ENCODE measurements at places on chromosomes 13 and 19.

DNA sequence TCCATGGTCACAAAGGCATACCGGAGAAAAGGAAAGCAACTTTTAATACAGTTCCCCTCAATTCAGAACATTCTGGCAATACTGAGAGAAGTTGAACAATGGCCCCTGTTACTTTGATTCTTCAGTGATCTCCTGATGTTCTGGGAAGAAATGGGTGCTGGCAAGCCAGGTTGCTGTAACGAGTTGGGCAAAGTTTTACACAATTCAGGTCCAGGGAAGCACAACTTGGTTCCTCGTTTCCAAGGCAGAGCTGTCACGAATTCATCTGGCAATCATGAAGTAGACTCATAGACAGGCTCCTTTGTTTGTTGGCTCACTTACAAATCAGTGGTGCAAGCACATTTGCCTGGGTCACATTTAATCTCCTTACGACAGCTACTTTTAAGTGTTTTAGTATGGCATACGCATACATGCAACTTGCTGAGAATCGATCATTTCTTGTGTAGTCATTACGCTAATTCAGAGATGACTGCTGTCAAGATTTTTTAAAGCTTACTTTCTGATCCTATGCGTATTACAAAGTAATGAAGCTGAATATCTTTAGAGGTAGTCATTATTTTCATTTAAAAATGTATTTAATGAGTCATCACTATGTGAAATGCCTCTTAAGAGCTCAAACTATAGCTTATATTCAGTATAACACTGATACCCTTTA lies 174.7 kb downstream of the GPC5 start:
- DNase-seq, result peak; percentile 8

DNA sequence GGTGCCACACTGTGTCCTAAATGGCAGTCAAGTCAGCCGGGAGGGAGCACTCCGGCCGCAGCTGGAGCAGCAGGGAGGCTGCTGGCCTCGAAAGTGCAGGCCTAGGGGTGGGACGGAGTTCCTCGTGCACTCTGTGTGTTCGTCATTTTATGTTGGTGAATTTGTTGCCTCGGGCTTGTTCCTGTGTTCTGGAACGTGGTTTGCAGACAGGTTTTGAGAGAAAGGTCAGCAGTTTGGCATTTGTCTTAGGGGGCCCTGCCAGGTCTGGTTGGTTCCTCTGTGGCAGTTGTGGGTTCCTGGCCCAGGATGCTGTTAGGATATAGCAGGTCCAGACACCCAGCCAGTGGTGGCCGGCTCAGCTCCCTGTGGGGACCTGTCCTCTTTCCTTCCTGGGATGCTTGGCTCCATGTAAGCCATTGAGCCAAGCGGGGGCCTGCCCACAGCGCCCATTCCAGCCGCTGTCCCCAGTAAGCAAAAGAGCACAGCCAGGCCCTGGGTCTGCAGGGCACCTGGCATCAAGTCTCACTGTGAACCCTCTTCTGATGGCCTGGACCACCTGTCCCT lies 30.0 kb downstream of the MPHOSPH8 start:
- DNase-seq, result no peak

DNA sequence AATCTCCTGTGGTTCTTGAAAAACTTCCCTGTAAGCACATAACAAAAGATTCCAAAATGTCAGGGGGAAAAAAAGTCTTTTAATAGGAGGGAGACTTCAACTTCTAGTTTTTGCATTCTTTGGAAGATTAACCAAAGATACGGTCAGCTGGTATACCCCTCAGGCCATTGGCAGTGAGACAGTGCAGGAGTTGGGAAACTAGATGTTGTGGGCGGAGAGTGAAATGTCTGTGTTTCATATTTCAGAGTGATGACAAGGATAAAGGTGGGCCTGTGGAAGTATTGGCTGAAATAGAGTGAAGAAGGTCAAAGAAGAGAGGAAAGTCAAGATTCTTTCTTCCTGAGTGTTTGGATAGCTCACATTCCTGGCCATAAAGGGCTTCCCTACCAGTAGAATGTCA lies 40.8 kb downstream of the CYP2B6 start:
- DNase-seq, result peak; percentile 79

DNA sequence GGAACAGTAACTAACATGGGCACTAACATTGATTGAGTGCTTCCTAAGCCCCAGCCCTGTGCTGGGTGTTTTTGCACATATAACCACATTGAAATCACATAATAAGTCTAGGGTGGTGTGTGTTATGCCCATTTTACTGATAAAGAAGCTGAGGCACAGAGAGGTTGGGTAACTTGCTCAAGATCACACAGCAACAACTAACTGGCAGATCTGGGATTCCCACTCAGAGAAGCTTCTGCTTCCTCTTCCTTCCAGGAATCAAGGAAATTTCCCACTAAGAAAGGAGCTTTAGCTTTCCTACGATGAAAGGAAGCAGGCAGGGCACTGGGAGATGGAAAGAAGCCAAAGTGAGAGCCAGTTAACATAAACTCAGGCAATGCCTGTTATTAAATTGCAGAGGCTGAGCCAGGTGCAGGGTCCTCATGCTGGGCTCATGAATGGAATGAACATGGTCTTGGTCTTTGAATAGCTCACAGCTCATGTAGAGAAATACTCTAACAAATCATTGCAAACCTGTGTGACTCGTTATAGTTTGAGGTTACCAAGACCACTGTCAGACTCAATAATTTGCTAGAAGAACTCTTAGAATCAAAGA lies 10.1 kb downstream of the SSC5D start:
- DNase-seq, result no peak

DNA sequence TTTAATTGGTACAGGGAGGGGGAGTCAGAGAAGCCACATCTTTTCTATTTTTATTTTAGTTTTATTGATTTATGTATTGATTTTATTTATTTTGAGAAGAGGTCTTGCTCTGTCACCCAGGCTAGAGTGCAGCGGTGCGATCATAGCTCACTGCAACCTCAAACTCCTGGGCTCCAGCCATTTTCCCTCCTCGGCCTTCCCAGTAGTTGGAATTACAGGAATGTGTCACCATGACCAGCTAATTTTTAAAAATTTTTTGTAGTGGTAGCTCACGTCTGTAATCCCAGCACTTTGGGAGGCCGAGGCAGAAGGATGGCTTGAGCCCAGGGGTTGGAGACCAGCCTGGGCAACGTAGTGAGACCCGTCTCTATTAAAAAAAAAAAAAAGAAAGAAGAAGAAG lies 4.1 kb downstream of the IL27RA start:
- no peak for DNase-seq

DNA sequence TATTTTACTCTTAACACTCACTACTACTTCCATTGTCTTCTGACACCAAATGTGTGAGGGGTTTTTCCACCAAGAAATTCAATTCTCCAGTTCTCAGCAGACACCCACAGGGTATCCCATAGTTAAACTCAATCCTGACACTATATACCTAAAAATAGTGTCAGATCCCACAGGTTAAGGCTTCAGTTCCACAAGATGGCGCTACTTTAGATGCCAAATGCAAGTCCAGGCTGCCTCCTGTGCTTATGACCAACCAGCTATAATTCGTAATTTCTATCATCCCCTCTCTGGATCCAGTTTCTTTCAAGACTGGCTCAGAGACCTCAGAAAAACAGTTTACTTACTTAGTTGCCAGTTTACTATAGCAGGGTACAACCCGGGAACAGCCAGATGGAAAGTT lies 1146.2 kb upstream of the SPRY2 start:
- peak; percentile 61 for DNase-seq

DNA sequence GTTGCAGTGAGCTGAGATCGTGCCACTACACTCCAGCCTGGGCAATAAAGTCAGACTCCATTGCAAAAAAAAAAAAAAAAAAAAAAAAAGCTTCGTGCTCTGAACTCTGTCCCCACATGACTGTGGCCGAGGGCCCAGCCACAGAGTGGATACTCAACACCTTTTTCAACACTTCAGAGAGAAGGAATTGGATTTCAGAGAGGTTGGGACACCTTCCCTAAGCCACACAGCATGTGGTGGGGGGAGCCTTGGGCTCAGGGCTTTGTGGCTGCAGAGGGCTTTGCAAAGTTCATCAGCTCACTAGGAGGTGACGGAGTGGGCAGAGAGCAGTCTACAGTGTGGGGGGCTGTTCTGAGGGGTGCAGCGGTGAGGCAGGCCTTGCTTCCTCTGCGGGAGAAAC lies 9.5 kb downstream of the LSM7 start:
- no peak for DNase-seq

- DNase-seq, result no peak
These were observed 369.2 kb downstream of the GPC5 start for GRCh38 chr13:91767651-91768050.

GRCh38 chr13:46178143-46178542 lies 3.8 kb downstream of the LCP1 start:
- DNase-seq, result no peak

DNA sequence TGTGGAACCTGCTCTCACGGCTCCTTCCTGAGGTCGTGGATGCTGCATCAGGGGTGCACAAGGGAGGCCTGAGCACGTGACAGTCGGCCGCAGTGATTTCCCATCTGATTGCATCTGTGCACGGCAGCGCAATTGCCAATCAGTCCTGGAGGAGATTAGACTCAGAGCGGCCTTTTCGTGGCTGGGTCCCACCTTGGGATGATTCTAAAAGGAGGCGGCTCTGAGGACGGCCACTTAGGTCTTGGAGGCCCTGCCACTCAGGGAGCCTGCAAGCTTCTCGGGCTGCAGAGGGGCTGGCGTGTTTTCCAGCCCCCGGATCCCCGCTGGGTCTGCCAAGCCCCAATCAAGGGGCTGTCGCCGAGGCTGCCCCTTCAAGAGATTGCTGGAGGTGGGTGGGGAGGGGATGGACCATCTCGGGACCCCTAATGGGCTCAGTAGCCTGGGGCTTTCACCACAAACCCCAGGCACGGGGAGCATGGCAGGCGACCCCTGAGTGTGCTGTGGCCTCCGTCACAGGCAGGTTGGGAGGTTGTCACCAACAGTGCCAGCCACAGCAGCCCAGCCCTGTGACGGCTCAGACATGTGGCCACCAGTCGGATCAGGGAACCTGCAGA lies 51.6 kb downstream of the SOX1 start:
- DNase-seq, result no peak

DNA sequence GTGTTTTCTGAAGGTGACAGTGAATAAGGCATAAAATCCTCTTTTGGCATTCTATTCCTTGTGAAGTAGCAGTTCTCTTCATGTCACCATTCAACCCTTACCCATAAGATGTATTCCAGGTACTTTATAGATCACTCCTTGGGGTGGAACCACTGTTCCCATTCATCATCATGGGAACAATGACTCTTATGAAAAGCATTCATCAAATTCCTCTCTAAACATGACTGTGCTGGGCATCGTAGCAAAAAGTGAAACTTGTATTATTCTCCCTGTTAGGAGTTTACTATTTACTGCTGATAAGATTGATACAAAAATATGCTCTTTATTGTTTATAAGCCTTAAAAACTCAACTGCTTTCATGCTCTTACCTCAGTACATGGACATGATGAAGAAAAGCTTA lies 793.4 kb downstream of the LIG4 start:
- DNase-seq, result no peak

GRCh38 chr19:33394006-33394722 lies 20.7 kb downstream of the CEBPG start:
- peak; percentile 14 for DNase-seq

DNA sequence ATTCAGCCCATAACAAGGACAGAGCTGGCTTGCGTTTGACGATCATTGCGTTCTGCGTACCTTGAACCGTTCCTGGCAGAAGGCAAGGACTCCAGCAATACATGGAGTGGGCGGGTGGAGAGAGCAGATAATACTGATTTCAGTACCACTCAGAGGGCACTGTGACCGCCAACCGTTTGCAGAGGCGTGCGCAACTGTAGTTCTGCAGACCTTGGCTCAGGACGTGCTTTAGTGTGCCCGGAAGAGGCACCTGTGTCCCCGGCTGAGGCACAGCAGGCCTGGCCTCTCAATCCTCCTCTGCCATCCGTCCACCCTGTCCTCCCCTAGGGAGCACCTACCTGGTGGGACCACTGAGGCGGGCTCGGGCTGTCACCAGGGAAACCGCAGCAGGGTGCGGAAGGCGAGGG lies 117.6 kb upstream of the USP29 start:
- DNase-seq, result no peak

GRCh38 chr13:113902986-113903775 lies 39.3 kb upstream of the GAS6 start:
- DNase-seq, result no peak

DNA sequence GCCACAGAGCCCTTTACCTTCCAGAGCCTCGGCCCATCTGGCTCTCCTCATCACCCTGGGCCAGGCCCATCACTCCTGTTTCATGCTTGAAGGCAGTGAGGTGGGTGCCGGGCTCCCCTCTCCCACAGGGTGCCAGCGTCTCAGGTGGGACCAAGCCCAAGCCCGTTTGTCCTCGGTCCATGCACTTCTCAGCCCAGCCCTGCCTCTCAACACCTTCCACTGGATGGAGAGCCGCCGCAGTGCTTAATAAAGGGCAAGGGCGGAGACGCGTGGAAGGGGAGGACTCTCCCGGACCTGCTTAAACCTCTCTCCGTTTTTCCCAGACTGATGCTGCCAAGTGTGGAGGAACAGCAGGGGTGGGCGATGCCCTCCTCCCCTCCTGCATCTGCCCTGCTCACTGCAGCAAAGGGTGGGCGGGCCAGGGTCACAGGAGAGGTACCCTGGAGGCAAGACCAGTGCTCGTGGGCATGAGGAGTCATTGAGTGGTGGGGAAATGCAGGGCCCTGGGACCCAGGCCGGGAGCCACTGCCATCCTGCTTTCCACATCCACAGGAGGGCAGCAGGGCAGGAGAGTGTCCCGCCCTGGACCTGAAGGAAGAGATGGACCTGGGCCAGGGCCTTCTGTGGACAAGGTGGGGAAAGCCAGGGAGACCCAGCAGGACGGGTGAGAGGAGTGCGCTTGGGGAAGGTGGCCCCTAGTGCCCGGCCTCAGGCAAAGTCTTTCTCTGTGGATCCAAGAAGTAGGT lies 9.7 kb upstream of the ATP11A start:
- DNase-seq, result no peak

DNA sequence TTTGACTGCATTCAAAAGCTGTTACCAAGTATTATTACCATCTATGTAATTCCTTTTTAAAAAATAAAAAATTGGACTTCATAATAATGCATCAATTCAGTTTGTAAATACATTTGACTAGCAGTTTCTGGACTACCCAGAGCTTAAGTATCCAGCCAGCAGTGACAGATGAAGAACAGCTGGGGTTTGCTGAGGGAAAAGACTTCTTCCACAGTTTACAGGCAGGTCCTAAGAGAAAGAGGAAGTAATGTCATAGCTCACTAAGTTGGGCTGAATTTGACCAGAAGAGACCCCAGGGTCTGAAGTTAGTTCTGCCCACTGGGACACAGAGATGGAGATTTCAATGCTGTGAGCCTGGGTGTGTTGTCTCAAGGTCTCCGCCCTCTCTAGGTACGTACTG lies 96.4 kb downstream of the MBNL2 start:
- DNase-seq, result no peak

DNA sequence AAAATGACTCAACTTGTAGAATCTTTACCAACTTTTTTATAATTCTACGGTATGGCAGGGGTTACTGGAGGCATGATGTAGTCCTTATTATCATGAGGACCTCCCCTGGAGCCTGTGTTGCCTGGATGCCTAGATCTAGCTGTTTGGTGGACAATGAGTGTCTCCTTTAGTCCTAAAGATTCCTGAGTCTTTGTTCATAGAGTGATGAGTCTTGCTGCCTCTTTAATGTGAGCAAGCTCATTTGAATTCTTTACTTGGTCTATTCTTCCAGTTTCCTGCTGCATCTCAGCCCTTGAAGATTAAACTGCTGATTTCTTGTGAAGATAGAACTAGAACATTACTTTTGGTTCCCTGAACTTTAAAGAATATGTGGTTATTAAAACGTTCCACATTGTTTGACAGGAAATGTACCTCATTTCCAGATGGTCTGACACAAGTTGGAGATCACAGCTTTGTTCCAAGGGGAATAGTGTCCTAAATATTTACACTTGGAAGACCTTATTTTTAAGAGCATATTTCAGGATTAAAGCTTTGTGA lies 51.9 kb downstream of the SLAIN1 start:
- DNase-seq, result peak; percentile 1

- no peak for DNase-seq
These were observed 26.7 kb downstream of the MAB21L1 start for GRCh38 chr13:35449821-35450220.

Data from PC-3 (cell line).